ENCODE measurements at places on chromosomes 16 and 17.

DNA sequence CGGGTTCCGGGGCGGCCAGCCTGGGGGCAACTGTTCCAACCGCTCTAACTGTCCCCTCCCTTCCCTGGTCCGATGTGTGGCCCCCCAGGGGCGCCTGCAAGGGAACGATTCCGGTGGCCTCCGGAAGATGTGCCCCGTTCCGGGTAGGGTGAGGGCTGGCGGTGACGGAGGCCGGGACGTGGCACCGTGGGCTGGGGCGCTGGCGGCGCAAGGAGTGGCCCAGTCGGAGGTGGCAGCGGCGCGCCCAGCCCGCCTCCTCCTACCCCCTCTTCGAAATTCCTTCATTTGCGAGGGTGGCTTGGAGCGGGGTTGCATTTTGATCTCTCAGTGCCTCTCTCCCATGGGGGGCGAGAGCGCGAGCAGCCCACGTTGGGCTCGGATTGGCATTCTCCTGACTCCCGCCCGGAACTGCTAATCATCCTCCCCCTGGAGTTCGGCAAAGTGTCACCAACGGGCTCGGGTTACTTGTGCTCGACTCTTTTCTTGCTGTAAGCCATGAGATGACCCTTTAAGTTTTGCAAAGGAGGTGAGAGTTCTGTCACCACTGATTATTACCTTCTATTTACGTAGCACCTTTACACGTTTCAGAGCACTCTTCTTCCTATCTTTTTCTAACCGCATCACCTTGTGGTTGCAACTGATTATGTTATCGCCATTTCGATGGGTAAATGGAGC is 622 bp downstream of the NDEL1 start:
- DNase-seq: peak; percentile 41

GRCh38 chr17:77535435-77535834 is 394.7 kb downstream of the SEC14L1 start:
- no peak for DNase-seq

GRCh38 chr16:50688083-50688482 is 5.3 kb upstream of the NOD2 start:
- DNase-seq: no peak

- no peak for DNase-seq
Observed at GRCh38 chr16:24921229-24921628, 75.5 kb downstream of the SLC5A11 start.

- peak; percentile 62 for DNase-seq
Observed at GRCh38 chr16:58027161-58027915, 1.8 kb downstream of the MMP15 start.

DNA sequence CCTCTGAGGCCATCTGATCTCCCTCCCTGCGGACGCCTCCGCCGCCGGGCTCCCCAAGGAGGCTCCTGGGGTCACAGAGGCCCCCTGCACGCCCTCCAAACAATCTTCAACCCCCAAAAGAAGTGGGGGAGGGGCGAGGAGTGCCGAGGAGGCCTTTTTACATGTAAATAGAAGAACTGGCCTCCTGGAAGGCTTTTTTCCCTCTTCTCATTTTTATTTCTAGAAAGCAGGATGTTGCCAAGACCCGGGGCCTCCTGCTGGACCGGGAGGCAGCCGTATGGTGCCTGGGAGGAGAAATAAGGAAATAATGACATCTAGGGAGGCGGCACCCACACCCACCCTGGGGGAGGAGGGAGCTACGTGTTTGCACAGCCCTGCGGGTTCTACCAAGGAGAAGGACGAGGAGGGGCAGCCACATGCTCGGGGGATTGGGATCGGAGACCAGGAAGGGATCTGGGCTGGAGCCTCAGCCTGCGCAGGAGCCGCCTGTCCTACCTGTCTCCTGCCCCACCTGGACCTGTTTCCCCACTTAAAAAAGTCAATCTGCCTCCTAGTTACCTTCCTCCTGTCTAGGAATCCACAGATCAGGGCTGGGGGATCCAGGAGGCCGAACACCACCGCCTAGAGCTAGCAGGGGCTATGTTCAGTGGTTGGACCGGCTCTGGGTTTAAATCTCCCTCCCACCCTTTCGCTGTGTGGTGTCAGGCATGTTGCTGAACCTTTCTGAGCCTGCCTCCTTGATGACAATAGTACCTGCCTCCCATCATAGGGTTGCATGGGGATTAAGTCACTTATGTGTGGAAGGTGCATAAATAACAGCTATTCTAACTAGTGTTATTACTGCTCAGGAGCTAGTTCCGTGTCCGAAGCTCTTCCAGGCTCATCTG is 175.7 kb upstream of the GSE1 start:
- DNase-seq: peak; percentile 91

GRCh38 chr16:13912891-13913290 is 7.1 kb upstream of the ERCC4 start:
- no peak for DNase-seq

- no peak for DNase-seq
Observed at GRCh38 chr16:64541621-64542020, 580.2 kb downstream of the CDH11 start.

GRCh38 chr16:70736465-70737376 is 50.9 kb upstream of the MTSS2 start:
- no peak for DNase-seq

DNA sequence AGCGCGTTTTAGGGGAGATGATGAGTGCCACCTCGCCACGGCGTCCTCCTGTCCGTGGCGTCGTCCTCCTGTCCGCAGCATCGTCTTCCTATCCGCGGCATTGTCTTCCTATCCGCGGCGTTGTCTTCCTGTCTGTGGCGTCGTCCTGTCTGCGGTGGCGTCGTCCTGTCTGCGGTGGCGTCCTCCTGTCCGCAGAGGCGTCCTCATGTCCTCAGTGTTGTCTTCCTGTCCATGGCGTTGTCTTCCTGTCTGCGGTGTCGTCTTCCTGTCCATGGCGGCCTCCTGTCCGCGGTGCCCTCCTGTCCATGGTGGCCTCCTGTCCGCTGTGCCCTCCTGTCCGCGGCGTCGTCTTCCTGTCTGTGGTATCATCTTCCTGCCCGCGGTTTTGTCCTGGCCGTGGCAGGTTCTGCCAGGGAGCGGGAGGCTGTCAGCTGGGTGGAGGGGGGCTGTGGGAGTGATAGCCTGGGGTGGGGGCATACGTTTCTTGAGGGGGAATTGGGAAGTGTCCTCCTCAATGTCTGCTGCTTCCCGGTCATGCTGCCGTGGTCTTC is 30.9 kb downstream of the TBCD start:
- DNase-seq: no peak

DNA sequence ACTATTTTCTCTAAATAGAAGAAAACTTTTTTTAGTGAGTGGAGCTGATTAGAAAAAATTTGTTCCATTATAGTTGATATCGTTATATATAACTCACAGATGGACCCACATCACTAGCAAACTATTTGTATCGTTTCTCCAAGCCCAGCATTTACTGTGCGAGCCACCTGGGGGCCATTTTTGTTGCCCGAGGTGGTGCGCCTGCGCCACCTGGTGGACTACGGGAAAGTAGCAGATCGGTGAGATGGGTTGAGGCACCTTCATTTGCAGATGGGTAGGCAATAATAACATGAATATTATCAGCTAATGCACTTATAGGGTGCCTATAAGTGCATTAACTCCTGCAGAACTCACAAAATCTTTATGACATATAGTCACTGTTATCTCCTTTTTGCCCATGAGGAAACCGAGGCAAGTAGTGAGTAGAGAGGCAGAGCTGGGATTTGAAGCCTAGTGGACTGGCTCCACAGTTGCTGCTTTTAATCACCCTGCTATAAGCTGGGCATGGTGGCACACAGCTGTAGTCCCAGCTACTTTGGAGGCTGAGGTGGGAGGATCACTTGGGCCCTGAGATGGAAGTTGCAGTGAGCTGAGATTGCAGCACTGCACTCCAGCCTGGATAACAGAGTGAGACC is 23.2 kb upstream of the NTN1 start:
- peak; percentile 73 for DNase-seq

- no peak for DNase-seq
Observed at GRCh38 chr16:8717892-8718415, 43.5 kb downstream of the ABAT start.

DNA sequence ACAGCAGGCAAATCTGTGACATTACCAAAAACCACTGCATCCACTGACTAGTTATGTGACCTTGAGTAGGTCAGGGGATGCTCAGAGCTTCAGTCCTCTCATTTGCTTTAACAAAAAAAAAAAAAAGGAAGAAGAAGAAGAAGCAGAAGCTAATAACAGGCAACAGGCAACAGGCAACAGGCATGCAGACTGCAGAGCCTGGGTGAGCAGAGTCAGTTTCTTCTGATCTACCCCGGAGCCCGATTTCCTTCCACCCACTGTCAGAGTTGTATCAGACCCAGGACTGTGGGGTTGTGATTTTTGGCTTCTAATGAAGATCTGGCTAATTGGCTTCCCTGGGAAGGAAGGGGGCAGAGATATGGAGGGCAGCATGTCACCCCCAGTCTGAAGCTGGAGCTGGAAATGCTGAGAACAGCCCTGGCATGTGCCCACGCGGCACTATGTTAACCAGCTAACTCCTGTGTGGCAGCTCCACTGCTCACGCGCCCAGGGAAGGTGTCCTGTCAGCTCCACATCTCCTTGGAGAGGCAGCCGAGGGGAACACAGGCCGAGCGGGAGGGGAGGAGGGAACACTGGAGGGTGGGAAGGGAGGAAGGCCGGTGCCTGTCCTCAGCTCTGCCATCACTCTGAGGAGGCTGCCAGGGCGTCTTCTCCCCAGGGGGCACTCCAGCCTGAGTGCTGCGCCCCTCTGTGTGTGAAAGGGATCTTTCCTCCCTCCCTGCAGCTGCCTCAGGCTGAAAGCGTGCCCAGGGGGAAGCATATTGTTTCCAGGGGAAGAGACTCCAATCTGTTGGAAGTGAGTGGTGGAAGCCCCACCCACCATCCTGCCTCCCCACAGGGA is 17.6 kb downstream of the SRCIN1 start:
- no peak for DNase-seq

- no peak for DNase-seq
Observed at GRCh38 chr16:4334724-4335495, 16.2 kb downstream of the PAM16 start.

GRCh38 chr16:84521497-84521770 is 17.0 kb upstream of the MEAK7 start:
- no peak for DNase-seq

DNA sequence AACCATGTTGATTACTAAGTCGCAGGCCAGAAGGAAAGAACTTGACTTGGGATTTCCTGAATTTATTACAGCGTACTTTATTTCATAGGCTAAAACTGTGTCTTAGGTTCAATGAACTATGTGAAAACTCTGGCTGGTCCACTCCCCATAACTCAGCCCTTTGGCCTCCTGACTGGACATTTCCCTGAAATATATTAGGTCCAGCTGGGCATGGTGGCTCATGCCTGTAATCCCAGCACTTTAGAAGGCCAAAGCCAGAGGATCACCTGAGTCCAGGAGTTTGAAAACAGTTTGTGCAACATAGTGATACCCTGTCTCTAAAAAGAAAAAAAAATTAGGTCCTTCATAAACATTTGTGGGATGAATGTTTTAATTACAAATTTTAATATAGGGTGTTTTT is 97.0 kb downstream of the CYLD start:
- DNase-seq: no peak

GRCh38 chr17:75088465-75089417 is 987 bp downstream of the SLC16A5 start:
- DNase-seq: no peak

- no peak for DNase-seq
Observed at GRCh38 chr17:34556384-34556783, 23.0 kb upstream of the TMEM132E start.

- no peak for DNase-seq
Observed at GRCh38 chr16:30157214-30157613, 26.2 kb upstream of the CORO1A start.

GRCh38 chr16:84918006-84918909 is 93.1 kb downstream of the ZDHHC7 start:
- DNase-seq: no peak
